COR-L47 (cell line): ENCODE measurements at places on chromosomes 3 and 15.

DNA sequence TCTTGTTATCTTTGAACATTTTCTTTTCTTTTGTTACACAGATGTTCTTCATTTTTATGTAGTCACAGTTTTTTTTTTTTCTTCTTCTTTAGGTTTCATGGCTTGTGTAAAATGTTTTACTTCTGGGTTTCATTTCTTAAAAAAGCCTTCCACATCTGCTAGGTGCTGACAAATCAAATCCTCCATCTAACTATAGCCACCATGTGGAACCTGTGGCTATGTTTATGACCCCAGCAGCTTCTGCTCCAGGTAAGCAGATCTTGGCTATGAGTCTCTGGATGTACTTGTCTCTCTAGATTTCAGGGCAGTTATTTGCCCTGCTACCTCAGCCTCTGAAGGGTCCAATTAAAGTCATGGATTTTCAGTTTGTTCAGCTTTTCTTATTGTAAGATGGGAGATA, 44.5 kb downstream of the OXSM start:
- no peak for DNase-seq

DNA sequence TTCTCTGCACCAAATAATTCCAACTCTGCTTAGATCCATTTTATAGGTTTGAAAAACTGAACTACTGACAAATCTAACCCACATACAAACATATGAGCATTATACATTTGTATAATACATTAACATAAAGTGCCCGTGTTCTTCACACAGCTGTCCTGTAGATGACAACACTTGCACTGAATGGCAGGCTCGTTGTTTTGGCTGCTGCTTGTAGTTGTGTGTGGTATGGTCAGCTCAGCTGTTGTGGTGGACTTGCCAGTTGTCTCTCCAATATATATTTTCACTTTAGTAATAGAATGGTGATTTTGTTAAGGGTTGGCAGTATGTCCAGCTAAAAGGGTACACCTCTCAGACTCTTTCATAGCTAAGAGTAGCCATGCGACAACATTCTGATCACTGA, 30.5 kb downstream of the CHST2 start:
- no peak for DNase-seq

DNA sequence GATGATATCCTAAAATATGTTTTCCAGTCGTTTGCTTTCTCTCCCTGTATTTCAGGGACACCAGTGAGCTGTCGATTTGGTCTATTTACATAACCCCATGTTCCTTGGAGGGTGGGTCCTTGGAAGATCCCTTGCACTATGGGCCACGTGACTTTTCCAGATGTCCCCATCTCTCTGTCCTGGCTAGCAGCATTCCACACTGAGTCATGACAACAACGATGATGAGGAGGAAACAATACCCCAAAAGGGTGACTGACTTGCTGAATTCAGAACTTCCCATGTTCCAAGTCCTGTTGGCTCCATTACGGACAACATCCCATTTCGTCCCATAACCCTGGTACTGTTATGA, 134.3 kb downstream of the NSMCE3 start:
- DNase-seq: no peak

DNA sequence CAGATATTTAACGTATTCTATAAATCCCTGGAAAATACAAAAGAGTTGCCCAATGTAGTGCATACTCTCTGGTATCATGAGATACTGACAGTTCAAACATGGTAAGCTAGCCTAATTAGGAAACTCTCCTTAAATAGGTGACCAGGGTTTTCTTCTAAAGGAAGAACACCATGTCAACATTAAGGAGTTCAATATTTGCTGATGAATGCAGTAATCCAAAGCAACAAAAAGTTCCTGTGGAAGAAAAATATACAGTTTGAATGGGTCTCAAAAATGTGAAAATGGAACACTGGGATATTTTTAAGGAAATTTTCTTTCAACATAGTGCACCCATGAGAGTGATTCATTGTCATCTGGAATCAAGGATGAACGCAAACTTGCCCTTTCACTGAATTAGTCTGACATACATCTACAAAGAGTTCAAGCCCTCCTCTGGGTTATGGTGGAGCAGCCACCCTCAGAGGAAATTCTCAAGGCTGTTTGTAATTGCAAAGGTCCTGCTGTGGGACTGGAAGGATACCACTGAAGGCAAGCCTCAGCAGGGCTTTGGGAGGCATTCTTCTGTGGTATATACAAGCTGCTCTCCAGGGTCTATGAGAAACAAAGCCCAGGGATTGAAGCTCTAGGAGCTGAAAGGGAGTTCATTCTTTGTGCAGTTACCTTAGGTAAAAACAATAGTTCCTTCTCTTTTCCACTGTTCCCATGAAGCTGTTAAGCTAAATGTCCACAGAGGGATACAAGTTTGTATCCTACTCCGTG, 700.3 kb downstream of the TUSC7 start:
- no peak for DNase-seq

- DNase-seq: no peak
These were observed 289.5 kb downstream of the NEK10 start for GRCh38 chr3:27079427-27080257.

DNA sequence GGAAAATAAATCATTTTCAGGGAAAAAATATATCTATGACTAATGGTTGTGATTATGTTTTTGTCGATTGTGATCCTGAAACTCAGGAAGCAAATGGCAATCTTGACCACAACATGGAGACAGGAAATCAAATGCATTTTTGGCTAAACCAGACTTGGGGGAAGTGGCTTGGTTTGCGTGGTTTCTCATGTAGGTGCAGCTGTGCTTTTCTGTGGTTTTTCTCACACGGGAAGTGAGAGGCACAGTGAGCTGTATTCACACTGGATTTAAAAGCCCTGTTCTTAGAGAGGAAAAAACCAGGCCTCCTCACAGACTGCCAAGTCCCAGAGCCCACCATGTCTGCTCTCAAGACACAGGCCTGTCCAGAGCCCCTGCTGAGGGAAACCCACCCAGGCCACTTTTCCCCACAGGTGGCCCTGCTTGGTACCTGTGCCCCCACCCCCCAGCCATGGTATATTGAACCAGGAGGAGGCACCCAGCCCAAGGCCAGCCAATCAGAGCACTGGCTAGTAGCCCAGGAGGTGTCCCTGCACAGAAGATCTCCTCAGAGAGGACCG, 46.1 kb downstream of the BTD start:
- DNase-seq: no peak

DNA sequence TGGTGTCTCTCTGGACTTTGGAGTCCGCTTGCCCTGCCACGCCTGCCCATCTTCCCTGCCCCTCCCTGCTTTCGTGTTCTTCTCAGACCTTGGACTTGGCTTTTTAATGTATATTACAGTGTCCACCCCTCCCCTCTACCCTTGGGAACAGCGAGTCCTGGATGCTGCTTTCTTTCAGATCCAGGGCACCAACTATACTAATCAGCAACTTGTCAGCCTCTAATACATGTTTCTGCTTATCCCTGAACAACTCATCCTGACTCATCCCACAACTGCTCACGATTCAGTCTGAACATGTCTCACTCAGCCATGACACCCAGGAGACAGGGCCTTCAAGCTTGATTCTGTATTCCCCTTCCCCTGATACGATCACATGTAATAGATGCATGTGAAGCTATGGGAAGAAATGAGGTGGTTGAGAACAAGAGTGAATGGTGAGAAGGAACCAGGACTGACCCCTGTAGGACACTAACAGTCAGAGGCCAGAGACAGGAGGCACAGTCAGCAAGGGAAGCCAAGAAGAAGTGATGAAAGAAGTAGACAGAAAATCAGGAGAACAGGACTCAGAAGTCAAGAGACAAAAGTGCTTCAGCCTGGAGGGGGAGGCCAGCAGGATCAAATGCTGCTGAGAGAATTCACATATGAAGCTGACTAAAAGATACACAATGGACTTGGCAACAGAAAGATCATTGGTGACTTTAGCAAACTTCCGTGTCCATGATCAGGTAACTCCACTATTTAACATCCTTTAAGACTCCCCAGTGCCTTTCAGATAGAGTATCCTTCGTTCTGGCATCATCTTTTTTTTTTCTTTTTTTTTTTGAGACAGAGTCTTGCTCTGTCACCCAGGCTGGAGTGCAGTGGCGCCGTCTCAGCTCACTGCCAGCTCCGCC, 35.4 kb downstream of the BCL2L10 start:
- DNase-seq: no peak

DNA sequence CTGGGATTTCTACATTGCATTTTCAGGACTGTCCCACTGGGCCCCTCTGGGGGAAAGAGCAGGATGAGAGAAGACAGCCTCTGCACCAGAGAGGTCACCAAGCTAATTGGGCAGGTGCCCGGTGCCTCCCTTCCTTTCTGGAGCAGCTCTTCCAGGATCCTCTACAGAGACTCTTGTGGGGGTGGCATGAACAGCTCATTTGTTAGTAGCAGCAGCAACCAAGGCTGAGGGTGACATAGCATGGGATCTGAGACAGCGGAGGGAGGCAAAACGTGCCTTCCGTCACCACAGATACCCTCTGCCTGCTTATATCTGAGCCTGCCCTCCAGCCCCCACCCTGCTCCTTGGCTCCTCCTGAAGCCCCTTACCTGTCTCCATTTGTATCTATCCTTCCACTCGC, 83.1 kb upstream of the OXTR start:
- DNase-seq: no peak

- DNase-seq: no peak
These were observed 51.2 kb upstream of the PHLDB2 start for GRCh38 chr3:111807826-111808225.

- DNase-seq: no peak
These were observed 9.1 kb upstream of the RASGRF1 start for GRCh38 chr15:79099692-79100091.
